ENCODE measurements at places on chromosomes 6 and 20.

DNA sequence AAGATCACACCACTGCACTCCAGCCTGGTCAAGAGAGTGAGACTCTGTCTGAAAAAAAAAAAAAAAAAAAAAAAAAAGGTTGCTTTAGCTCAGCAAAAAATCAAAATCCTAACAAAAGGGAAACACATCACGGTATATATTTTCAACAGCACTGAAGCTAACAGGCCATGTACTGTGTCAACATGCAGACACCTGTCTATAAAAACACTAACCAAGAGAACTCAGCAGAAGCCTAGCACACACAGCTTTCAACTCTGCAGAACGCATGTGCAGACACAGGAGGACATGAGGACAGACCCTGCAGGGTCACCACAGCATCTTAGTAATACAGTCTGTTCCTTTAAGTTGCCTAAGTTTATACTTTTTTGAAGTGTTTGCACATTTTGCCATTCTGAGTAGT lies 13.5 kb downstream of the NINL start:
- DNase-seq = no peak

GRCh38 chr6:101352316-101352715 lies 41.2 kb upstream of the GRIK2 start:
- no peak for DNase-seq

GRCh38 chr6:126477678-126478077 lies 137.8 kb downstream of the CENPW start:
- no peak for DNase-seq

DNA sequence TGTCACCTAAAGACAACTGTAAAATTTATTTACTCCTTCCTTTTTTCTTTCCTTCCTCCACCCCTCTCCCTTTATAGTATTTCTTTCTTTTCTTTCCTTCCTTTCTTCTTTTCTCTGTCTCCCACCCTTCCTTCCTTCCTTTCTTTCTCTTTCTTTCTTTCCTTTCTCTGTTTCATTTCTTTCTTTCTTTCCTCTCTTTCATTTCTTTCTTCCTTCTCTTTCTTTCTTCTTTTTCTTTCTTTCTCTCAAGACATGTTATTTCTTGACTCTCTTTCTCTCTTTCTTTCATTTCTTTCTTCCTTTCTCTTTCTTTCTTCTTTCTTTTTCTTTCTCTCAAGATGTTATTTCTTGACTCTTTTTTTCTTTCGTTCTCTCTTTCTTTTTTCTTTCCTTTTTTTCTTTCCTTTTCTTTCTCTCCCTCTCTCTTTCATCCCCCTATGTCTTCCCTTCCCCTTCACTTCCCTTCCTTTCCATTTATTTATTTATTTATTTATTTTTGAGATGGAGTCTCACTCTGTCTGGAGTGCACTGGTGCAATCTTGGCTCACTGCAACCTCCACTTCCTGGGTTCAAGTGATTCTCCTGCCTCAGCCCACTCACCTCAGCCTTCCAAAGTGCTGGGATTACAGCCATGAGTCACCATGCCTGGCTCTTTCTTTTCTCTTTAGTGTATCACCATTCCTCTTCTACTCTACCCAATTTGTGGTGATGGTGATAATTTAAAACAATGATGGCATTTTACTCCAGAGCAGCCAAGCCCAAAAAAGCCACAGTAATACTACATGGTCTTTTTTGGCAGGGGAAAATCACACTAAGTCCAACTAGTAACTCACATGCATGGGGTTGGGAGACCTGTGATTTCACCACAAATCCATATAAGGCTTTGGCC lies 188.2 kb downstream of the ADGRG6 start:
- no peak for DNase-seq

DNA sequence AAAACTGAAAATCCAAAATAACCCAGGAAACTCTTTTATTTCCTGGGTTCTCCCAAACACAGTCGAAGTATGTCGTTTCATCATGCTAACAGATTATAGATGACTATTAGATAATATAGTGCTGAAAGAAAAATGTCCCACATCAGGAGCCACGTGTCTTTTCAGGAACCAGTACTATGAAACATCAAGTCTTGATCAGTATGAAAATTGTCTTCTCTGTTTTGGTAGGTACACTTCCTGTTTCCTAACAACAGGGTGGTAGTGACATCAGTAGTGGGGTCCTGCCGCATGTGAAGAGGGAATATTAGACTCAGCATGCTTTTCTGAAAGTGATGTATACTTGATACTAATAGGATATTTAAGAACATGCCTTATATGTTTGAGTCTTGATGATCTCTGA lies 136.7 kb downstream of the HIVEP1 start:
- DNase-seq = no peak

GRCh38 chr6:167827583-167828324 lies 1.0 kb downstream of the AFDN start:
- DNase-seq = peak; percentile 30

GRCh38 chr6:292506-293192 lies 362 bp downstream of the DUSP22 start:
- DNase-seq = peak; percentile 37

Data from kidney capillary endothelial cell (primary cell).